ENCODE measurements at places on chromosomes 1 and 21.

- no peak for DNase-seq
Measured at GRCh38 chr1:2174348-2175054, 20.1 kb downstream of the FAAP20 start.

- no peak for DNase-seq
Measured at GRCh38 chr1:32241001-32241763, 5.8 kb upstream of the FAM167B start.

DNA sequence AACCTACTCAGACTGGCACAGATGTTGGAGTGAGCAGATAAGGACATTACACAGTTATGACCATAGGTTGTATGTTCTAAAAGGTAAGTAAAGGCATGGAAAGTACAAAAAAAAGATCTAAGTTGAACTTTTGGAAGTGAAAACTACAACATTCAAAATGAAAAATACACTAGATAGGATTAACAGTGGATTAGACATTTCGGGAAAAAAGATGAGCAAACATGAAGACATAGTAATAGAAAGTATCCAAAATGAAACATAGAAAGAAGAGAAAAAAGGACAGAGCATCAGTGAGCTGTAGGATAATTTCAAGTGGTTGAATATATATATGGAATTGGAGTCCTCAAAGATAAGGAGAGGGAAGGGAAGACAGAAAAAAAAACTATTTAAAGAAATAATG, 34.0 kb upstream of the CR2 start:
- DNase-seq = no peak

DNA sequence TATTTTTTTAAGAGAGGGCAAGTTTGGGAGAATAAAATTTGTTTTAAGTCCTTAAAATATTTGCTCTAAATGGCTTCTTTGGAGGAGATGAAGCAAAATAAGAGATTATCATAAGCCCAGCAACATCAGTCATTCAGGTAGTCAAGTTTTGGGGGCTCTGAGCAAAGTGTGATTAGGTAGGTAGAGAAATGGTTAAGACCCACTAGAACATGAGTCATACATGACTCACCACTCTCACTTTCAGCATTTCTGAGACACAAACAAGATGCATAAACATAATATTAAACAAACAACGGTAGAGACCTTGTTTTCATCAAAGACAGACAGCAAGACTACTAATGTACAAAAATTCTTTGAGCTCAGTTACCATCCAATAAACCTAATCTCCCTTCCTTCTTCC, 272.2 kb downstream of the LMO4 start:
- no peak for DNase-seq

DNA sequence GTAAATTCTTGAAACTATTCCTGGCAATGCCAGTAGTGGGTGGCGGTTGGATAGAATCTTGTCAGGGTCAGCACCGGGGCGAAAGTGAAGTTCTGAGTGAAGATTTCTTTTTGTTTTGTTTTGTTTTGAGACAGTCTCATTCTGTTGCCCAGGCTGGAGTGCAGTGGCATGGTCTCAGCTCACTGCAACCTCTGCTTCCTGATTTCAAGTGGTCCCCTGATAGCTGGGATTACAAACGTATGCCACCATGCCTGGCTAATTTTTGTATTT, 33.3 kb downstream of the PCNT start:
- no peak for DNase-seq

- no peak for DNase-seq
Measured at GRCh38 chr1:8497210-8497819, 179.4 kb downstream of the SLC45A1 start.

DNA sequence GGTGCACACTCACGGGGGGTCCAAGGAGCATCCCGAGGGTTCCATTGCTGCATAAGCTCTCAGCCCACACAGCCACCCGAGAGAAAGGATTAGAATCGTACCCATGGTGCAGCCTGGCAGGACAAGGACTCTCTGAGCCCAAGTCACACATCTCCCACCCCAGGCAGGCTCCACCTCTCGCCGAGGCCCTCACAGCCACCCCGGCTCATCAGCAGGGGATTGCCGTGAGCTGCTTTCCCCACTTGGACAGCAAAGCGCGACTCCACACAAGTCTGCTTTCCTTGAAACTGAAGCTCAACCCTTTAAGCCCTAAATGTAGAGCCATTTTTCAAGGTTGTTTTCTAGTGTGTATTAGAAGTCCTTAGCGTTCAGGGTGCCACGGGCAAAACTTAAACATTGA, 306.4 kb upstream of the VAMP3 start:
- no peak for DNase-seq

GRCh38 chr1:206066479-206067171, 13.7 kb downstream of the RHEX start:
- no peak for DNase-seq

DNA sequence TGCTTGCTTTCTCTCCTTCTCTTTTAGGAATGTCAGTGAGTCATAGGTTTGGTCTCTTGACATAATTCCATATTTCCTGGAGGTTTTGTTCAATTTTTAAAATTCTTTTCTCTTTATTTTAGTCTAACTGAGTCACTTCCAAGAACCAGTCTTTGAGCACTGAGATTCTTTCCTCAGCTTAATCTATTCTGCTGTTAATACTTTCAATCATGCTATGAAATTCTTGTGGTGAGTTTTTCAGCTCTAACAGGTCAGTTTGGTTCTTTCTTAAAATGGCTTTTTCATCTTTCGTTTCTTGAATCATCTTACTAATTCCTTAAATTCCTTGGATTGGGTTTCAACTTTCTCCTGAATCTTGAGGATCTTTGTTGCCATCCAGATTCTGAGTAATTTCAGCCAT, 321.0 kb downstream of the PTBP2 start:
- DNase-seq = no peak

DNA sequence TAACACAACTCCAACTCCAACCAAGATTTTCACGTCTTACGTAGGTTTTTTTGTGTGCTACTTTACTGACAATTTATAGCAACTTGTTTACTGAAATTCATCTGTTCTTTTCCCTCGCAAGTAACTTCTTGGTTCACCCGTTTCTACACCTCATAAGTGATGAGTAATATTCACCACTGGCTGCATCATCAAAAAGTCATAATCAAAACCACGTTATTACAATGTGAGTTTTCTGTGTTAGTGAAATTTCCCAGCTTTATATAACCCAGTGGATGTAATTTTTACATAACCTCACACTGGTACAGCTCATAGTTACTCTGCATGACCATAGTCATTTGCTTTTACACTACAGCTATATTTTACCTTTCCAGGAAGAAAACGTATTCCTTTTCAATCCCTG, 401.1 kb upstream of the LYPLAL1 start:
- DNase-seq = no peak

GRCh38 chr1:232900818-232901217, 49.6 kb upstream of the NTPCR start:
- DNase-seq = no peak

- no peak for DNase-seq
Measured at GRCh38 chr1:78291418-78291817, 199.4 kb upstream of the PTGFR start.

GRCh38 chr1:233376382-233377110, 49.0 kb downstream of the MAP3K21 start:
- no peak for DNase-seq

DNA sequence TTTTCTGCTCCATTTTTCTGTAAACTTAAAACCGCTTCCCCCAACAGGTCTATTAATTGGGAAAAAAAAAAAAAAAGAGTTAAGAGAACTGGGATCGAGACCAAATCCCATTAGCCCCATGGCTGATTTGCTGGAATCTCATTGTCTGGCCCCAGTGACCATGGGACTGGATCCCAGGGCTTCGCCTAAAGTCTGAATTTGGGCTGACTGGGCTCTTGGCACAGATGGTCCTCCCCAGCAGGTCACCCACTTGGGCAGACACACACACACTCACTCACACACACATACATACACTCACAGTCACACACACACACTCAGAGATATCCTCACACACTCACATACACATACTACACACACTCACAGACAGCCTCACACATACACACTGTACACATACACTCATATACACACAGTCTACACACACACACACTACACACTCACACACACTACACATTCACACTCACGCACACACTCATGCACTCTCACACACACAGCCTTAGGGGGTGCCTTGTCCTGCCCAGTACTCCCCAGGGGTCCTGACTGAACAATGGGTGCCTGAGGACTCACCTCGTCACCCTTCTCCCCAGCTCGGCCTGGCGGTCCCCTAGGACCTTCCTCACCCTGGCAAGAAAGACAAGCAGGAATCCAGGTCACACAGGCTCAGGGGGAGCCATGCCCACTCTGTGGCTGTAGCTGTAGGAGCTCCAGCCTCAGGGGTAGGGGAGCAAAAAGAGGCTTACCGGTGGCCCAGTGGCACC, 7.5 kb downstream of the COL9A2 start:
- DNase-seq = no peak

- no peak for DNase-seq
Measured at GRCh38 chr1:113275083-113275482, 115.2 kb upstream of the MAGI3 start.

- DNase-seq = no peak
Measured at GRCh38 chr1:226778657-226779058, 39.6 kb upstream of the ITPKB start.

- DNase-seq = no peak
Measured at GRCh38 chr1:230501242-230501641, 75.1 kb upstream of the PGBD5 start.

DNA sequence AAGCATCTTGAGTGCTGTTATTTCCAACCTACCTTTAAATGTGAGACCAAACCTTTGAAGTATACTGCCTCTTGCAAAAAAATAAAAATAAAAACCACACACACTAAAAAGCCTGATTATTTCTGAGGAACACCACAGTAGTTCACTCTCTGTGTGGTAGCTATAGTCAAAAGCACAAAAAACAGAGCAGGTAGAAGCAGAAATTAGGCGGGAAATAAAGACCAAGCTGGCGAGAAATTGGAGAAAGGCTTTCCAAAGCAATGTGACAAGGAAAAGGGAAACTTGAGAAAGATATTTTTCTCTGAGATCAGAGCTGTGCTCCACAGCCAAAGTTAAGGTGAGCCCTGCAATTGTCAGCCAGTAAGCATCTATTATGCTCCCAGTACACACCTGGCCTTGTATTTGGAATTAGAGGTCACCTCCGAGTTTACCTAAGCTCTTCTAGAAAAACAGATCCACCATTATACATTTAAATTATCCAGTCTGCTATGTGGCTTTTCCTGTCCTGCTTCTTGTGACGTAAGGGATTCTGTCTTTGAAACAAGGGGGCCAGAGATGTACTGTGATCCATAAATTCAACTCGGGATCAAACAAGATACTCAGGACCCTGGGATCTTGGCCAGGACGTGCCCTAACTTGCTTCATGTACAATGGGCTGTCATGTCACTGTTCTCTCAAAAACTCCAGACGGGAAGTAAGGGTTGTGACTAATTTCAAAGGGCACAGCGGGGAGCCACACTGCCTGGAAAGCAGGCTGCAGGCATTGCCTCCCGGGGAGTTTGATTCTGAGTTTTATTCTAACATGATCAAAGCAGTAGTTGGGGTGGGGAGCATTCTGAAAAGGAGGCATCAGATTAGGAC, 39.8 kb upstream of the RAB4A start:
- DNase-seq = no peak

DNA sequence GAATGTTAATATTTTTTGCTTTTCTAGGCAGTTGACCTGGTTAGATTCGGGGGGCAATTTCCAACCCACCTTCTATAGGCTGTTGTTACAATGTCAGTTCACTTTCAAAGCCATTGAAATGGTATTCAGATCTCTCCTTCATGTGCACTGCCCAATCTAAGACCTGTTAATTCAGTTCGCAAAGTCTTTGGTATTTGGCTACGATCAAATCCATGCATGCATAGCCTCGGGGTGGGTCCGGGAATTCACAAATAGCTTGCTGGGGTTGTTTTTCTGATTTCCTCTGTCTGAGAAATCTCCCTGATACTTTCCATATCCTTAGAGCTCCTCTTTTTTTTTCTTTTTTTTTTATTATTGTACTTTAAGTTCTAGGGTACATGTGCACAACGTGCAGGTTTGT, 252.6 kb upstream of the SPAG17 start:
- no peak for DNase-seq

- DNase-seq = no peak
Measured at GRCh38 chr1:231663211-231663792, 36.7 kb downstream of the DISC1 start.

GRCh38 chr1:177200290-177200689, 29.5 kb downstream of the BRINP2 start:
- no peak for DNase-seq

DNA sequence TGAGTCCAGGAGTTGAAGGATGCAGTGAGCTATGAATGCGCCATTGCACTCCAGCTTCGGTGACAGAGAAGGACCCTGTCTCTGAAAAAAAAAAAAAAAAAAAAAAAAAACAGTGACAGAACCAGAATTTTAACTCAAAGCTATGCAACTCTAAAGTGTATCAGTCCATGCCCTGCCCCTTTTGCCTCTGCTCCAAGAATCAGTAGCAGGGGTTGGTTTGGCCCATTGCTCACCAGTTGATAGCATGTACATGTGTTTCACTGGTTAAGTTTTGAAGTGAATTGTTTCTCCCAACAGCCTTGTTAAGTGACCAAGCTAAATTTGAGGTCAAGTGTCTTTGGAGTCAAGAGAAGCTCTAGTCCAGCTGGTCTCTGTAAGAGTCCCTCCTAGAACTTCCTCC, 245.9 kb downstream of the PLPP3 start:
- no peak for DNase-seq

GRCh38 chr1:153688276-153688675, 9.8 kb downstream of the NPR1 start:
- DNase-seq = no peak

- DNase-seq = no peak
Measured at GRCh38 chr1:112508278-112509004, at the start of gene WNT2B. WNT2B (plus strand) TSS chr1:112508965; CDS start chr1:112509263, 298 bp downstream.

DNA sequence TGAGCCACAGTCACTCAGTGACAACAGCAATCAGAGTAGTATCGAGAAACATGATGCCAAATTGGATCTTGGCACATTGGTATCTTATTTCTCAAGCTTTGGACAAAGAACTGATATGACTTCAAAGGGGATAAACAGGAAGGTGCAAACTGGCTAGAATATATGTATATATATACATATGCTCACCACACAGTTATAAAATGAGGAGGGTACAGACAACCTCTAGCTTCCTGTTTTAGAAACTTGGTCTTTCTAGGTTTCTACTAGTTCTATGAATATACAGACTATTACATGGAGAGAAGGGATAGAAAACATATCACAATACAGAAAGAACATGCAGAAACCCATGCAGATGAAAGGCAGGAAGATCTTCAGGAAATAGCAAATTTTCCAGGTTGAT, 292.1 kb upstream of the SNX7 start:
- DNase-seq = no peak

GRCh38 chr1:234515821-234516241, 36.9 kb upstream of the TARBP1 start:
- DNase-seq = no peak

All from NCI-H1436 treated with DMSO at 0.1 percent for 48 hours (cell line).